ENCODE measurements at places on chromosomes 6 and 20. TPM values are rescaled to one million over a fixed set of nuclear protein-coding genes. Genes with fewer than 3 reads are reported as not detected.
A peak's percentile ranks its signal among the peaks of the same experiment; 100 is the strongest.

PSORS1C1 gene
- polyA plus RNA-seq, result 2.1 TPM

SLC22A7 gene
- polyA plus RNA-seq, result 34.8 TPM

GRCh38 chr6:107504270-107505026, 14.5 kb downstream of the SOBP start:
- DNase-seq, result no peak

DNA sequence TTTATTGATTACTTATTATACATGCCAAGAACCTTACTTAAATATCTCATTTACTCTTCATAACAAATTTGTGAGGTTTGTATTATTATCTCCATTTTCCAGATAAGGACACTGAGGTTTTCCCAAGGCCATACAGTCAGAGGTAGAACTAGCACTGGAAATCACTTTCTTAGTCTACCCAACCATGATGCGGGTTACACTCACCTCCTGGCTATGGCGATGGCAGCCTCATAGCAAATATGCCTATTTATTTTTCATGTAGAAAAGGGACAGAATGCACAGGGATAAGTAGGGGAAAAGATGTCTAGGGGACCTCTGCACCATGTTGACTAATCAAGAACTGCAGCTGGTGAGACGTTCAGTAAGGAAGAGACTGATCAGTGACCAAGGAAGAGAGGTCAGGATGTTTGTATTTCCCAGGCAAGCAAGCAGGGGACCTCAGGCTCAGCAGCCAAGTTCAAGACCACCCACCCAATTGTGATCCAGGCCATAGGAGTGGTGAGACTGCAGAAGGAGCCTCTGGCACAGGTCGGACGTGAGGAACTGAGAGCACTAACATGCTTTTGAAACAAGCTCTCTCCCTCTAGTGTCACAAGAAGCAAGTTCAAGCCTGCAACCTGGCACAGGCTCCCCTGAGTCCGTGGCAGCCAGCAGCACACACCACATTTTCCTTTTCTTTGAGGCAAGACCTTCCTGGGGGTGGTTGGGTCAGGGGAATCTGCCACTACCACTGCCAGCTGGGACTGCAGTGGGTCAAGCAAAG, 97.8 kb downstream of the GMPR start:
- DNase-seq, result no peak

GRCh38 chr20:33862709-33863403, 51.7 kb downstream of the CHMP4B start:
- peak; percentile 84 for DNase-seq

PTGIS gene
- polyA plus RNA-seq, result 3.1 TPM

- no peak for DNase-seq
Measured at GRCh38 chr20:33894798-33895197, 83.7 kb downstream of the CHMP4B start.

DNA sequence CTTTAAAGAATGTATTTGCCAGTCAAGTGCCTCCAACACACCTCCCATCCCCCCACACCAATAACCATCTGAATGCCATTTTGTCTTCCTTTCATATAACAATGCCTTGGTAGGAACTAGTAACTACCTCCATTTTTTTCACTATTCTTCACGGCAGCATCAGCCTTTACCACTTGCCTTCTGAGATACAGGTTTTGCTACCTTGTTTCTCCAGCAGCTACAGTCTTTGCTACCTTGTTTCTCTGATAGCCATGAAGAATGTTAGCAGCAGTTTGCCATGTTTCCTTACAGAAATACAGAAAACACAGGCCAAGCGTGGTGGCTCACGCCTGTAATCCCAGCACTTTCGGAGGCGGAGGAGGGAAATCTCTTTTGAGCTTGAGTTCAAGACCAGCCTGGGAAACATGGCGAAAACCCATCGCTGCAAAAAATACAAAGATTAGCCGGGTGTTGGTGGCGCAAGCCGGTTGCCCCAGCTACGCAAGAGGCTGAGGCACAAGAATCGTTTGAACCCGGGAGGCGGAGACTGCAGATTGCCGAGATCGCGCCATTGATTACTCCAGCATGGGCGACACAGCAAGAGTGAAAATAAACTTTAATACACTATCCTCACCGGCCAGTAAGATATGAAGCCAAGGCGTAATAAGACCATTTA, 100.9 kb downstream of the HFE start:
- DNase-seq, result peak; percentile 78

GRCh38 chr6:75624988-75625387, 23.3 kb downstream of the SENP6 start:
- DNase-seq, result no peak

IMPG1 gene
- 0.69 TPM for polyA plus RNA-seq

GRCh38 chr6:14867802-14868201, 378.1 kb upstream of the JARID2 start:
- DNase-seq, result no peak

DNA sequence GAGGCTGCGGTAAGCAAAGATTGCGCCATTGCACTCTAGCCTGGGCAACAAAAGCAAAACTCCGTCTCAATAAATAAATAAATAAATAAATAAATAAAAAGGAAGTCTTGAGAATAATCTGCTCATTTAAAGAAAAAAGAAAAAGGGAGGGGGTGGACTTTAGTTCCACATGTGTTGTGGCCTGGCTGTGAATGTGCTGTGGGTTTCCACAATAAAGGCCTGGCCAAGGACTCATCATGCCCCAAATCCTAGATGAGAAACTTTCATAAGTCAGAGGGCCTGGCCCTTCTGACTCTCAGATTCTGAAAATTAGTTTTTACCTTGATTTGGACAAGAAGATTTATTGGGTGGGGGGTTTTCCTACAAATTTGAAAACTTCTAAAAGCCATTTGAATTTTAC, 48.4 kb downstream of the RIOK1 start:
- DNase-seq, result no peak

GRCh38 chr6:127952831-127953230, 52.0 kb upstream of the THEMIS start:
- no peak for DNase-seq

- DNase-seq, result no peak
Measured at GRCh38 chr20:2165871-2166270, 64.2 kb downstream of the STK35 start.

- no peak for DNase-seq
Measured at GRCh38 chr6:16754876-16755275, 6.4 kb downstream of the ATXN1 start.

CCM2L gene
- polyA plus RNA-seq, result 9.9 TPM

DNA sequence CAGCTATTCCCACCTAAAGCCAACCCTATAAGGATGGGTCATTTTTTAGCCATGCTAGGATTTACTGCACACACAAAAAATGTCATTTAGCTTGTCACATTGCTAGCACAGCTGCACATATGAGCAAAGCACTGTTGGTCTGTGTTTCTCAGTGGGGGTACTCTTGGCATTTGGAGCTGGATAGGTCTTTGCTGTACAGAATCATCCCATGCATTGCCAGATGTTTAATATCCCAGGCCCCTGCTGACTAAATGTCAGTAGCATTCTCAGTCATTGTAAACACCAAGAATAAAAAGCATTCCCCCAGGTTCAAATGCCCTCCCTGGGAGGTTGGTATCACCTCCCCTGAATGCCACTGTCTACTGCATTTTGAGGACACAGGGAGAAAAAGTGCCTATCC, 14.6 kb upstream of the LTV1 start:
- DNase-seq, result no peak

TRIM26 gene
- 28.0 TPM for polyA plus RNA-seq

- DNase-seq, result no peak
Measured at GRCh38 chr6:93678841-93679454, 259.6 kb upstream of the EPHA7 start.

DNA sequence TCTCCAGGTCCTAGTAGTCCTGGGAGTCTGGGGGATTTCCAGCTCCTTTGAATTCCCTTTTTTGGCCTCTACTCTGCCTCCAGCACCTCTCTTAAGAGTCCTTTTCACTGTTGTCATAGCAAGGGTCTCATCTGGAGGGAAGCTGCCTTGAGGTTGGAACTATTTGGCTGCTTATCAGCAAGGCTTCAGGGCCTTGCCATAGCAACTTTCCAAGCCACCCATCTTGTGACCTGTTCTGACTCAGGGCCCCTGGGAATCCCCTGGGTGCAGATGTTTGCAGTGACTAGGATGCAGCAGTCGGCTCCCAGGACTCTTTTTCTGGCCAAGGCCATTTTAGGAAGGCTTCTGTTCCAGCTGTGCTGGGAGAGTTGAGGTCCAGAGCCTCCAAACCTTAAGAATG, 12.4 kb downstream of the PKIG start:
- no peak for DNase-seq

GRCh38 chr6:5422321-5422915, 161.1 kb downstream of the FARS2 start:
- no peak for DNase-seq

GRCh38 chr6:51839726-51840374, 247.6 kb downstream of the PKHD1 start:
- DNase-seq, result peak; percentile 54

DNA sequence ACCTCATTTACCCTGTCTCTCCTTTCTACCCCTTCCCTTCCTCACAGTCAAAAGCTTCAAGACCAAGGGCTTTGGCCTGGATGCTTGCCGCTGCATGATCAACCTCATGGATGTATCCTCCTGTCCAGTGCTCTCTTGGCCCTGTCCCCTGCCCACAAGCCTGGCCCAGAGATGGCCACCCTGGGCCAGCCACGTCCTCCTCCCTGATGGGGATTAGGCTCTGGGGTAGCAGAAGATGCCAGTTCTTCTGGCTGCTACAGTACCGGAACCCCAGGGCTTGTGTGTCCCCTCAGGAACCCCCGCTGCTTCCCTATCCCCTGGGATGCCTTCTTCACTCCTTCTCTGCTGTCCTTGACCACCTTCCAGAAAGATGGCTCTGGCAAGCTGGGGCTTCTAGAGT, 22.3 kb downstream of the CAPN11 start:
- no peak for DNase-seq

DNA sequence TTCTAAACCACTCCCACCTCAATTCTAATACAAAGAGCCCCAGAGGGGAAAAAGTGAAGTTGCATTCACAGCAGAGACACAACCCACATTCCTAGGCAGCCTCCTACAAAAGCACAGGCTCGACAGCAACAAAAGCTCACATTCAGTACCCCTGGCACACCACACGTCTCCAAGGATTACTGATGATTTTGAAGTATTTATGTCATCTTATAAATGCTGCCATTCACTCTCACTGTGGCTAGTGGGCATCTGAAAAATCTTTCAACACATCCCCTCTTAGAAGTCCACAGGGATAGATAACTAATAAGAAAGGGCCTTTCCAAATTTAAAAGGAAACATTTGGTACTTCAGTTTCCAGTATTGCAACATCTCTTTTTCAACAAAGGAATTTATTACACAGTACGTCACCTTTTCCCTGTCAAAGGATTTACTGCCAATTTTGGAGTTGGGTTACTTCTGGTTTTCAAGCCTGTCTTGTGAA, 146.7 kb downstream of the TASP1 start:
- DNase-seq, result no peak

- DNase-seq, result peak; percentile 8
Measured at GRCh38 chr6:165119231-165120020, 190.0 kb downstream of the C6orf118 start.

XRN2 gene
- 22.6 TPM for polyA plus RNA-seq

TMEM170B gene
- 2.7 TPM for polyA plus RNA-seq

GRCh38 chr6:11833626-11834592, 55.3 kb upstream of the ADTRP start:
- no peak for DNase-seq

GRCh38 chr6:163943607-163944385, 529.3 kb downstream of the QKI start:
- DNase-seq, result peak; percentile 93

TNFRSF6B gene
- 2.4 TPM for polyA plus RNA-seq

DNA sequence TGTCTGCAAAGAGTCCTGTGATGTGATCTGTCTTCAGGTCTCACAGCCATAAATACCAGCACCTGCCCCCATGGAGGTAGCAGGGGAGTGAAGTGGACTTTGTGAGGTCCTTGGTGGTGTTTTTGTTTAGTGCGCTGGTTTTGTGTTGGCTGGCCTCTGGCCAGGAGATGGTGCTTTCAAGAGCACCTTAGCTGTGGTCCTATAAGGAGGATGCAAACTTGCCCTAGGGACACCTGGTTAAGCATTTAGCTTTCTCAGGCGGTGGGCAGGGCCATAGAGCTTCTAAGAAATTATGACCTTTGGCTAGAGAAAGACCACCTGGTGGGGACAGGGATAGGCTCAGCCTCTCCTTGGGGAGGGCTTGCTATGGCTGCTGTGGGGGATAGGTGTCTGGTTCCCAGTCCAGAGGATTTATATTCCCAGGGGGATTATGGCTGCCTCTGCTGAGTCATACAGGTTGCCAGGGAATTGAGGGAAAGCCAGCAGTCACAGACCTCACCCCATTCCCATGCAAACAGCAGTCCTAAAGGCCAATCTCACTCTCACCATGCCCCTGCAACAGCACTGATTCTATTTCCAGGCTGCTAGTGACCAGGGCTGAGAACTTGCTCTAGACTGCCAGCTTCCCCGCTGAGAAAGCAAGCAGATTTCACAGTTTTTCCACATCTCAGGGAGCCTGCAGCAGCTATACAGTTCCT, 259.3 kb downstream of the TFAP2B start:
- no peak for DNase-seq

DNA sequence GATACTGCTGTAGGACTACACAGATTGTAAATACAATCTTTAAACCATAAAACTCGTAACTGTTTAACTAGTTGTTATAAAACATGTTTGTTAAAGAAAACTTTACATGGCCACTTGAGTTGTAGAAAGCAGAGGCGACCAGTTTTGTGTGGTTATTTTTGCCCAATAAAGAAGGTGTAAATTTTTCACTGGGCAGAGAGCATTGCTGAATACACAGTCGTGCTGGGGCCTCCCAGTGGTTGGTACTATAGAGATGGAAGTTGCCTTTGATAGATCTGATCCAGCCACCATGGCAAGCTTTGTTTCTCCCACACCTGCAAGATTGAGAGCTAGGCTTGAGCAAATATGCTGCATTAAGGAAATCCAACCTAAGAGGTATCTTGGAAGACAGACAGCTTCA, 34.0 kb upstream of the YWHAB start:
- no peak for DNase-seq

GRCh38 chr6:100236389-100236788, 228.3 kb downstream of the SIM1 start:
- no peak for DNase-seq
